Kasumi-1 (cell line): ENCODE measurements at places on chromosomes 1 and 21.

DNA sequence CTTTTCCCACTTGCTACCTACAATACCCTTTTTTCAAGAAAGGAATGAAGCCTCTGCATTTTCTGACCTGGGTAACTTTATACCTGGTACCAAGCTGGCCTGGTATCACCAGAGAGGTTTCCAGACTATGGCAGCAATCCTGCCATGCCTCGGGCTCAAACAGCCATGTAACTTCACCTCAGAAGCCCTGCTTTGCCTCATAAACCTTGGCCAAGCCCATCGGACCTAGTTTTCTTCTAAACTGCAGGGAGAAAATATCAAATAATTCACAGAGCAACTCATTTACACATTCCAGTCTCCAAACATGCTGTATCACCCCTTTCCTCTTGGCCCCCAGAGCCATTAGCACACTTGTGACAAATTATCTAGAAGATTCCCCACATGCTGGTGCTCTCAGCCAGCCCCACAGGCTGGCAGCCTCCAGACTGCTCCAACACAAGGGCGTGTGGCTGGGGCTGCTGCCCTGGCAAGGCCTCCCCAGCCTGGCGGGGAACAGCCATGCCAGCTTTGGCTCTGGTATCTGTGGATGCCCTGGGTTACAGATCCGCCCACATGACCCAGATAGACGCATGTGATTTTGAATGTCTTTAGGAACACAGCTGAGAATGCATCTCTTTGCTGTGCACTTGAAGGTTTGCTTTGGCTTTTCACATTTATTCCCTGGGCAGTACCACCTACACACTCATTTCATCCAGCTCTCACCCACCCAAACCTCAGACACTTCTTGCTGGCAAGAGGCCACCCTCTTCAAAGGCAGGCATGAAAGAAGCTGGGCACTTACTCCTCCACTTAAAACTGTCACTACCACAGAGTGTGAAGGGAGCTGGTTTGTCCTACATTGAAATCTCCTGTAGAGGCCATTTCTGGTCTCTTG lies 70.0 kb upstream of the BCAR3 start:
- DNase-seq: no peak

- DNase-seq: no peak
Observed at GRCh38 chr21:44046734-44047133, 34.6 kb downstream of the TRAPPC10 start.

- no peak for DNase-seq
Observed at GRCh38 chr1:2882966-2883696, 81.6 kb upstream of the TTC34 start.

- DNase-seq: no peak
Observed at GRCh38 chr21:36415375-36415774, 30.2 kb downstream of the CHAF1B start.

DNA sequence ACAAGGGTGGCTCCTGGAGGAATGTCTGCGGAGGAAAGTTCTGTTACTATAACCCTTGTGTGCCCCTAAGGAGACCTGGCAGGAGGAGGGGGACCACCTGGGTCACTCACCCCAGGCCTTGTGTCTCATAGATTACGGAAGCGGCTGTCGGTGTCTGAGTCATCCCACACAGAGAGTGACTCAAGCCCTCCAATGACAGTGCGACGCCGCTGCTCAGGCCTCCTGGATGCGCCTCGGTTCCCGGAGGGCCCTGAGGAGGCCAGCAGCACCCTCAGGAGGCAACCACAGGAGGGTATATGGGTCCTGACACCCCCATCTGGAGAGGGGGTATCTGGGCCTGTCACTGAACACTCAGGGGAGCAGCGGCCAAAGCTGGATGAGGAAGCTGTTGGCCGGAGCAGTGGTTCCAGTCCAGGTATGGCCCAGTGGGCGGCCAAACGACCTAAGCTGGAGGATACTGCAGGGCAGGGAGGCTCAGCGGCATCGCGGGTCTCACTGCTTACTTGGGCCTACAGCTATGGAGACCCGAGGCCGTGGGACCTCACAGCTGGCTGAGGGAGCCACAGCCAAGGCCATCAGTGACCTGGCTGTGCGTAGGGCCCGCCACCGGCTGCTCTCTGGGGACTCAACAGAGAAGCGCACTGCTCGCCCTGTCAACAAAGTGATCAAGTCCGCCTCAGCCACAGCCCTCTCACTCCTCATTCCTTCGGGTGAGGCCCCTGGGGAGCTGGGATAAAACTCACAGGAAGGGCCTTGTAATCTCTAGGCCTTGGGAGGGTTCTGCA lies 101.4 kb downstream of the PIK3R3 start:
- DNase-seq: no peak

GRCh38 chr1:81703391-81703755 lies 97.4 kb upstream of the ADGRL2 start:
- DNase-seq: no peak

DNA sequence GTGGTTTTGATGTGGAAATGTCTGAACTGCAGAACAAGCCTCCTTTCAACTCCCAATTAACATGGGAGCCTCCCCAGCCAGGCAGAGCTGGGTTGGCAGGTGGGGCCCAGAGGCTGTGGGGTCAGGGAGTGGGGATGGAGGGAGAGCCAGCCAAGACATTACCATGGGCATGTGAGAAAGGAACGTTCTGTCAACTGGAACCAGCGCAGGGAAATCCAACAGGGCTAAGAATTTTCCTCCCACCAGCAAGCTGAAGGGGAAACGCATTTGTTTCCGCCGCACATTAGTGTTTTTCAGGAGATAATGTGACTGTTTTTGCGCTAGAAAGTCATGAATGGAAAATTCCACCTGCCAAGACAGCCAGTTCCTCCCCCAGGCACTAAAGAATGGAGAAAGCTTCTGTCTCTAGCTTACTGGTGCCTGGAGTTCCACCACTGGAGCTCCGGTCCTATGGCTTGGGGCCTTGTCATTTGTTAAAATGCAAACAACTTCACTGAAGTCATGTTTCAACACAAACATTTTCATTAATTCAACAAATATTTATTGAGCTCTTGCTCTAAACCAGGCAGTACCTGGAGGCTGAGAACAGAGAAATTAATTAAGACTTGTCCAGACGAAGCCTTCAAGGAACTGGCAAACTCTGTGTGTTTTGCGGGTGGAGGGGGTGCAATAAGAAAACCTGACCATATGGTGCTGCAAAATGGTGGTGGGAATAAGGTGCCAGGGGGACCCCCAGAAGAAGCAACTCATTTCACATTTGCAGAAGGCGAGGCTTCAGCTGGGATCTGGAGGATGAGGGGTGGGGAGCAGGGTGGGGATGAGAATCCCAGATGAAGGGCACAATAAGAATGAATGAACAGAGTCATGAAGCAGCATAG lies 305.1 kb downstream of the MATN1 start:
- DNase-seq: no peak

DNA sequence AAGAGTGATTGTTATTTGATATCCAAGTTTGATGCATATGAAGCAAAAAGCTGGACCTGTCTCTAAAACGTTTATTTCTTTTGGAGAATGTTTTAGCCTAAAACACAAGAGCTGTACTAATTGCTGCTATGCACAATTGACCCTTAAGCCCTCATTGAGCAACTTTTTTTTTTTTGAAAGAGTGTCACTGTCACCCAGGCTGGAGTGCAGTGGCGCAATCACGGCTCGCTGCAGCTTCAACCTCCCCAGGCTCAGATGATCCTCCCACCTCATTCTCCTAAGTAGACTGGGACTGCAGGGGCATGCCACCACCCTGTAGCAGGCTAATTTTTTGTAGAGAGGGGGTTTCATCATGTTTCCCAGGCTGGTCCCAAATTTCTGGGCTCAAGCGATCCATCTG lies 129.1 kb downstream of the PIK3R3 start:
- no peak for DNase-seq

DNA sequence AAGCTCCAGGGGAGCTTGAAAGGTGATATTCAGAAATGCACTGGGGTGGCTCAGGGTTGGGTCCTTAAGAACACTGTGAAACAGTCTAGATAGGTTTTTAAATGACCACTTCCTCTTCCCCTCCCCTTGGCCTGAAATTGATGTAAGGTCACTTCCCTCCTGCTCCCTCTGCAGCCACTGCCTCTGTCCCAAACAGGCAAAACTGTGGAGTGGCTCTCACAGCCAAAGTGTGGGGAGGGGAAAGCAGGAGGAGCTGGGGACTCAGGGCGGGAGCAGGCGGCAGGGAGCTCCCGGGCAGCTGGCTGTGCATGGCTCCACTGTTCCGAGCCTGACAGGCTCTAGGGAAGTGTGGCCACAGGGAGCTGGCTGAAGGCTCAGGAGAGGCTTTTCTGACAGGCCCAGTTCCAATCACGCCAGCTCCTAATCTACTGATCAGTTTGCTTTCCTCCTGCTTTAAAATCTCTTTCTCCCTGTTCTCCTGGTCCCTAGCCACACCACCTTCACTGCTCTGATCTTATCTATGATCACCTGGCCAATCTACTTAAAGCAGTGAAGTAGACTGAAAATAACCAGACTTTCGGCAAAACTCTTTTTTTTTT lies 5.1 kb upstream of the CSRP1 start:
- DNase-seq: peak; percentile 13

- DNase-seq: no peak
Observed at GRCh38 chr1:165924117-165924516, 96.7 kb downstream of the UCK2 start.

- no peak for DNase-seq
Observed at GRCh38 chr1:25128121-25128621, 104.1 kb downstream of the SYF2 start.
